ENCODE measurements at places on chromosomes 3 and 15. TPM values are rescaled to one million over a fixed set of nuclear protein-coding genes. Genes with fewer than 3 reads are reported as not detected.

The ZNF501 gene
- total RNA-seq = 6.6 TPM

The CDHR4 gene
- not detected for total RNA-seq

The GOLGA6A gene
- total RNA-seq = 2.1 TPM

The SPTSSB gene
- 33.0 TPM for total RNA-seq

The ERC2 gene
- 12.2 TPM for total RNA-seq

The UBL7 gene
- total RNA-seq = 99.2 TPM

The LHFPL4 gene
- total RNA-seq = 11.5 TPM

GRCh38 chr15:69478259-69478781 is 25.7 kb downstream of the RPLP1 start:
- H3K4me3 ChIP-seq = no peak overlapping the region
- H3K27me3 ChIP-seq = no peaks in the 10 kb centered on the region
- no peak overlapping the region for H3K27ac ChIP-seq
- DNase-seq = peak; percentile 90
- no peaks in the 10 kb centered on the region for H3K36me3 ChIP-seq

GRCh38 chr15:63396152-63396928 is 14.7 kb upstream of the CA12 start:
- no peaks in the 10 kb centered on the region for H3K36me3 ChIP-seq
- H3K27me3 ChIP-seq = peaks cover 39% of the 10 kb centered on the region
- DNase-seq = peak; percentile 64

DNA sequence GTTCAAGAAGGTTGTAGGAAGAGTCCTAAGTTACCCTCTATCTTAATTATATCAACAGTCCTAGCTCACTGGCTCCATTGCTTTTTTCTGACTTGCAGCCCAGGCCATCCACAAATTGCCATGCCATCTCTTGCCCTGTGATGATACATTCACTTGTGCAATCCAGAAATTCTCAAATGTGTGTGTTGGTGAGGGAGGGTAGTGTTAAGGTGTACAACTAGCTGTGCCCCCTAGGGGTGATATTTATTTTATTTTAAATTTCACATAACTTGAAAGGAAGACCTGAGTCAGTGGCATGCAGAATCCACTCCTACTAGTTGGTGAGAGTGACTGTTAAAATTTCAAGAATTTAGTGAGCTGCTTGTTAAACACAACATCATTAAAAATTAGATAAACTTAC is 156.1 kb upstream of the ANKRD28 start:
- no peak overlapping the region for H3K27ac ChIP-seq
- no peaks in the 10 kb centered on the region for H3K27me3 ChIP-seq
- no peak overlapping the region for H3K4me3 ChIP-seq
- no peak for DNase-seq
- no peaks in the 10 kb centered on the region for H3K36me3 ChIP-seq

DNA sequence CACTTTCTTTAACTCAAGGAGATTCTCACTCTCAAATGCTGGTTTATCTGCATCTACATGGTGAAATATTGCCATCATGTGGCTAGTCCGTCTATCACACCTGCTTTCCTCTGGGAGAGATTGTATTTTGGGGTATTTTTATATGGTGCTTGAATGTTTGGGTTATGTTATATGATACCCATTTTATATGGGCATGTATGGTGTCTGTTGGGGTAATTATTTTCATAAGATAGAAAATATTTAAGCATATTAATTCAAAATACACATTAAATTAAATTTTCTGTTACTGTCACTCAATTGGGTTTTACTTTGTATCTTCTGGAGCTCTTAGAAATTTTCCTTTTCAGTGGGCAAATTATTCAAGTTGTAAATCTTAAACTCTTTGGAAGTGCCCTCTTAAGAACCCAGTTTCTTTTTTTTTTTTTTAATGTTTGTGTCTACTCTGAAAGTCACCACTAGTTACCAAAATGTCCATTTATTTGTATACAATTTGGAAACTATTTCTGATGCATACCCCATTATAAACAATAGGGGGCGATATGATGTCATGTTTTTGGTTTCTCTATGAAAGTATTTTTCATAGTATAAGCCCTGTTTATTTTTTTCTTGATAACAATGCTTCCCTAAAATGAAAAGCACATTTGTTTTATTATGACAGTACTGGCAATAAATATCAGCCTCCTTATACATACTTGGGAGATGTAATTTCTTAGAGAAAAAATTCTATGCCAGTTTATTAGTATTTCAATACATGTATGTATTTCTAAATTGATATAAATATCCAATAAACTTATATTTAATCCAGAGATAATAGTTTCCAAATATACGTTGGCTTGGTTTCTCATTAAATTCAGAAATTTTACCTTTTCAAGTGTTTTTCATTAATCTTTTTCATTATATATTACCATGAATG is 36.1 kb upstream of the PLSCR5 start:
- no peaks in the 10 kb centered on the region for H3K36me3 ChIP-seq
- H3K27ac ChIP-seq = no peak overlapping the region
- H3K4me1 ChIP-seq = peaks cover 9% of the 10 kb centered on the region
- H3K27me3 ChIP-seq = no peaks in the 10 kb centered on the region

DNA sequence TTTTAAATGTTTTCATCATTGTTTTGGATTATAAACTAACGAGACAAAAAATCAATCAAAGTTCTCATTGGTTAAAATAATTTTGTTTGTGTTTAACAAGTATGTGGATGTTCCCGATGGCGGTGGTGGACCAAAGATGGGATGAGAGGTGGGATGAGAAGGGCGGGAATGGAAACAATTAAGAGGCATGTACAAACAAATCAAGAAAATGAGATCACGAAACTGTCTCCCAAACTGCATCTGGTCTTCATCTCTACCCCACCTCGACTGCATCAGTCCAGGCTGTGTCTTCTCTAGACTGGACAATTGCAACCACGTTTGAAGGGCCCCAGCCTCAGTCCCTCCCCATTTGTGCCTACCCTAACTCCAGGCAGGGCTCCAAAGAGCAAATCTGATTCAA is 56.1 kb downstream of the SLC12A8 start:
- H3K4me3 ChIP-seq = no peak overlapping the region
- H3K4me1 ChIP-seq = peaks cover 12% of the 10 kb centered on the region
- DNase-seq = no peak
- no peaks in the 10 kb centered on the region for H3K27me3 ChIP-seq

DNA sequence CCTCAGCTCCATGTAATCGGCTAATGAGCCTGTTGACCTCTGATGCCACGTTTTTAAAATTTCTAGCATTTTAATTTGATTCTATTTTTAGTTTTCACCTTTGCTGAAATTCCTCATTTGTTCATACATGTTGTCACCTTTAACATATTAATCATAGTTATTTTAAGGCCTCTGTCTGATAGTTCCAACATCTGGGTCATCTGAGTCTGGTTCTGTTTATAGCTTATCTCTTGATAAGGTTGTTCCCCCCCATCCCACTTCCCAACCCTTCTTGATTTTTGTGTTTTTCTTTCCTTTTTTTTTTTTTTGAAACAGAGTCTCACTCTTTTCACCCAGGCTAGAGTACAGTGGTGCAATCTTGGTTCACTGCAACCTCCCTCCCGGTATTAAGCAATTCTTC is 36.4 kb downstream of the MAP2K1 start:
- no peaks in the 10 kb centered on the region for H3K36me3 ChIP-seq
- peaks cover 19% of the 10 kb centered on the region for H3K4me1 ChIP-seq
- no peaks in the 10 kb centered on the region for H3K27me3 ChIP-seq
- no peak for DNase-seq
- H3K4me3 ChIP-seq = no peak overlapping the region
- H3K27ac ChIP-seq = no peak overlapping the region

GRCh38 chr3:186810336-186810996 is 4.2 kb upstream of the RFC4 start:
- H3K27ac ChIP-seq = no peak overlapping the region
- no peak for DNase-seq
- H3K4me3 ChIP-seq = no peak overlapping the region
- no peaks in the 10 kb centered on the region for H3K36me3 ChIP-seq
- peaks cover 13% of the 10 kb centered on the region for H3K4me1 ChIP-seq

DNA sequence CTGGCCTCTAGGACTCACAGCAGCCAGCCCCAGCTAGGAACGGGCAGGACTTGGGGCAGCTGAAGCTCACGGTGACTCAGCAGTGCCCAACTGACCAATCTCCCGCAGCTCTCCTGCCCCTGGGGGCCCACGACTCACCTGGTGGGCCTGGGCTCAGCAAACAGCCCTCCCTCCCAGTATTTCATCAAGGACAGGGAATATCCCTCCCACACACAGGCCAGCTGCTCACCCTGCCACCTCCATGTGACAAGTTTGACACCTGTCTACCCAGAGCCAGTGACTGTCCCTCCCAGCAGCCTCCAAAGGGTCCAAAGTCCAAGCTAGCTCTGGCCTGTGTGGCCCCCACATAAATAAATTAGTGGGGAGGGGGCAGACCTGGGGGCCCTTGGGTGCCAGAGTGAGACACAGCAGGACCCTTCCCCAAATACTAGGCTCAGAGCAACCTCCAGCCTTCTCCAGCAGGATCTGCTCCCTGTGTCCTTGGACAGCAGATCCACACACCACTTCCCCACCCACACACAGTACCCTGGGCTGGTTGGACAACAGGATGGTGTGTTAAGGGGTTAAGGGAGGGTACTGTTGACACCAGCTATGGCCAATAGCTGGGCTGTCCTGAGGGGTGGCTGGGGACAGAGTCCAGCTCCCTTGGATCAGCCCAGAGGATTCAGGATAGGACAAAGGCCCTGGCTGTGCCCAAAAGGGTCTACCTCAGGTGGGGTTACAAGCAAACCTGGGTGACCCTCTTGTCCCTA is 4.3 kb downstream of the GNAT1 start:
- no peak overlapping the region for H3K4me3 ChIP-seq
- DNase-seq = no peak
- H3K27me3 ChIP-seq = peaks cover 12% of the 10 kb centered on the region
- peaks cover 8% of the 10 kb centered on the region for H3K4me1 ChIP-seq

GRCh38 chr3:101976473-101976872 is 127.2 kb downstream of the NFKBIZ start:
- no peak overlapping the region for H3K4me3 ChIP-seq
- no peak overlapping the region for H3K27ac ChIP-seq
- no peaks in the 10 kb centered on the region for H3K27me3 ChIP-seq
- DNase-seq = no peak
- H3K36me3 ChIP-seq = no peaks in the 10 kb centered on the region
- H3K4me1 ChIP-seq = no peaks in the 10 kb centered on the region

GRCh38 chr15:50681467-50681866 is 5.1 kb downstream of the TRPM7 start:
- H3K4me1 ChIP-seq = peaks cover 11% of the 10 kb centered on the region
- no peaks in the 10 kb centered on the region for H3K27me3 ChIP-seq
- DNase-seq = no peak
- no peak overlapping the region for H3K27ac ChIP-seq
- H3K4me3 ChIP-seq = no peak overlapping the region
- H3K36me3 ChIP-seq = no peaks in the 10 kb centered on the region

DNA sequence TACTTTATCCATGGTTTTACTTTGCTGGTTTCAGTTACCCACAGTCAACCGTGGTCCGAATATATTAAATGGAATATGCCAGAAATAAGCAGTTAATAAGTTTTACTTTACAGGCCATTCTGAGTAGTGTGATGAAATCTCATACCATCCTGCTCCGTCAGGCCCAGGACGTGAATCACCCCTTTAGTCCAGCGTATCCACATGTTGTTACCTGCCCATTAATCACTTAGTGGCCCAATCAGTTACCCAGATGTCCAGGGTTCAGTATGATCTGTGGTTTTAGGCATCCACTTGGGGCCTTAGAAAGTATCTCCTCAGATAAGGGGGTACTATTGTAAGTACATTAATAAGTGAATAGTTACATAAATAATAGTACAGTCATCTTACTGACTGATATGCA is 88.0 kb downstream of the TTBK2 start:
- no peaks in the 10 kb centered on the region for H3K4me1 ChIP-seq
- no peak overlapping the region for H3K4me3 ChIP-seq
- H3K27ac ChIP-seq = no peak overlapping the region
- no peak for DNase-seq
- no peaks in the 10 kb centered on the region for H3K36me3 ChIP-seq

- H3K4me1 ChIP-seq = no peaks in the 10 kb centered on the region
- no peak for DNase-seq
- no peak overlapping the region for H3K4me3 ChIP-seq
- no peak overlapping the region for H3K27ac ChIP-seq
- peaks cover 31% of the 10 kb centered on the region for H3K36me3 ChIP-seq
These were observed 16.9 kb upstream of the NXPE3 start for GRCh38 chr3:101762041-101762646.

DNA sequence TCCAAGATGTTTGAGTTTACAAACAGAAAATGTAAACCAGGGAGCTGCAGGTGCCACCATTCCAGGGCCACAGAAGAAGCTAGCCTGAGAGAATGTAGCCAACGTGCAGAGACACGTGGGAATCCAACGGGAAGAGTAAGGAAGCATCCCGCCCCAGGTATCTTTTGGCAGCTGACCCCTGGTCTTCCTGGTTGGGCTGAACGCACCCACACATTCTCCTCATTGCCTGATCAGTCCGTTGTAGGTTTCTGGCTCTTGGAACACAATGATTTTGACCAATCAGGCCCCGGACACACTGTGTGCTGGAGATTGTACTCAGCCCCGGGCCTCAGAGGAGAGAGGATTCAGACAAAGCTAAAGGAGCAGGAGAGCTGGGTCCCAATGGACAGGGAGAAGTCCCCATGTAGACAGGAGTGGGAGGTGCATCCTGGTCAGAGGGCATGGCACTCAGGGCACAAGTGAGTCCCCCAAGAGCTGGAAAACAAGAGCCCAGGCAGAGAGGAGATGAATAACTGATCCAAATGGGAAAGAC is 102.3 kb downstream of the TPRA1 start:
- DNase-seq = no peak
- no peaks in the 10 kb centered on the region for H3K36me3 ChIP-seq
- no peak overlapping the region for H3K27ac ChIP-seq
- H3K4me1 ChIP-seq = no peaks in the 10 kb centered on the region

- no peaks in the 10 kb centered on the region for H3K36me3 ChIP-seq
- no peak overlapping the region for H3K4me3 ChIP-seq
- DNase-seq = no peak
- H3K27ac ChIP-seq = no peak overlapping the region
- H3K27me3 ChIP-seq = no peaks in the 10 kb centered on the region
- no peaks in the 10 kb centered on the region for H3K4me1 ChIP-seq
These were observed 11.4 kb downstream of the TIPARP start for GRCh38 chr3:156685752-156686151.

- no peak for DNase-seq
- H3K27ac ChIP-seq = no peak overlapping the region
- no peak overlapping the region for H3K4me3 ChIP-seq
- no peaks in the 10 kb centered on the region for H3K36me3 ChIP-seq
- no peaks in the 10 kb centered on the region for H3K27me3 ChIP-seq
These were observed 127.0 kb upstream of the CCDC54 start for GRCh38 chr3:107250221-107250620.

- H3K4me1 ChIP-seq = peaks cover 6% of the 10 kb centered on the region
- peak; percentile 12 for DNase-seq
- no peak overlapping the region for H3K4me3 ChIP-seq
- no peaks in the 10 kb centered on the region for H3K36me3 ChIP-seq
- H3K27ac ChIP-seq = no peak overlapping the region
These were observed 588.8 kb downstream of the MAGI1 start for GRCh38 chr3:65449841-65450428.

- H3K4me1 ChIP-seq = 0 out of 2 replicates have a peak, but pooled peaks cover 6% of the 10 kb centered on the region
- H3K4me3 ChIP-seq = no peak overlapping the region
- no peak overlapping the region for H3K27ac ChIP-seq
These were observed 28.5 kb downstream of the IL16 start for GRCh38 chr15:81225161-81225671.
